ENCODE measurements at places on chromosomes 11 and 22. TPM values are rescaled to one million over a fixed set of nuclear protein-coding genes. Genes with fewer than 3 reads are reported as not detected.

RPUSD4 gene
- total RNA-seq, result 21.1 TPM

DNA sequence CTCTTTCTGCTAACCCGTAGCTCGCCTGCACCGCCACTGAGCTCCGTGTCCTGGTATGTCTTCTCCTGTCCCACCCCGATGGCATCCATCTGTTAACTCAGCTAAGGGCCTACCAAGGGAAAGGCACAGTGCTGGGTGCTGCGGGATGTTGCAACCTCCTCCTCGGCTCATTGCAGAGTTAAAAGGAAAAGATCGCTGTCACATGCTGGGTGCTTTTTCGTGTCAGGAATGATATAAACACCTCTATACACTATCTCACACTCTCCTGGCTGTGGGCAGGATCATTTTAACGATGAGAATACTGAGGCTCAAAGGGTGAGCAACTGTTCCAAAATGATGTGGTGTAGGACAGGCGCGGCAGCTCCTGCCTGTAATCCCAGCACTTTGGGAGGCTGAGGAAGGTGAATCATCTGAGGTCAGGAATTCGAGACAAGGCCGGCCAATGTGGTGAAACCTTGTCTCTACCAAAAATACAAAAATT lies 10.1 kb downstream of the TXN2 start:
- H3K36me3 ChIP-seq, result peaks cover 60% of the 10 kb centered on the region
- no peak overlapping the region for H3K27ac ChIP-seq
- no peak for DNase-seq
- H3K27me3 ChIP-seq, result no peaks in the 10 kb centered on the region
- H3K4me3 ChIP-seq, result no peak overlapping the region
- peaks cover 63% of the 10 kb centered on the region for H3K4me1 ChIP-seq

POLR3H gene
- total RNA-seq, result 55.4 TPM

RNF169 gene
- total RNA-seq, result 23.6 TPM

- H3K4me3 ChIP-seq, result no peak overlapping the region
- H3K27me3 ChIP-seq, result no peaks in the 10 kb centered on the region
- DNase-seq, result no peak
Measured at GRCh38 chr22:44883011-44883421, 126.8 kb downstream of the PHF21B start.

RTN4RL2 gene
- 2.5 TPM for total RNA-seq

CKAP5 gene
- total RNA-seq, result 58.8 TPM

DNA sequence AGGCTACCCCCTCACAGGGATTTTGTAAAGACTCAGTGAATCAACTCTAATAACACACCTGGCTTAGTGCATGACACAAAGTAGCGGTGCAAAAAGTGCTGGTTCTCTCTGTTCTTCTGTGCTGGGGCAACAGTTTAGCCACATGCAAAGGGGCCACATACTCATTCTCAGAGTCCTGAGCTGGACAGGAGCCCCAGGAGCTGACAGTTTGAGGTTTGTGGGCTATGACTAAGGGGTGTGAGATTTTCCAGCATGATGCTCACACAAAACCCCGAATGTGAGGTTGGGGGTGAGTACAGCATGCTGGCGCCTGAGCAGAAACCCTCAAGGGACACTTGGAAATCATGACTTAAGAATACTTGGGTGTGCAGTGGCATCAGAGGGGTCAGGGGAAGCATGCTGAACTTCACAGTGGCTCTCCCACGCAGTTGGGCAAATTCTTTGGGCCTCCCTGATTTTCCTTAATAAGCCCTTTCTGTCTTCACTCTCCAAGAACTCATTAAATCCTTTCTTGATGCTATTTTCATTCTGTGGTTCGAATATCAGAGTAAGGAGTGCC lies 31.0 kb downstream of the TMPRSS5 start:
- no peak for DNase-seq
- H3K4me1 ChIP-seq, result no peaks in the 10 kb centered on the region
- H3K27me3 ChIP-seq, result no peaks in the 10 kb centered on the region
- no peak overlapping the region for H3K4me3 ChIP-seq
- no peaks in the 10 kb centered on the region for H3K36me3 ChIP-seq
- no peak overlapping the region for H3K27ac ChIP-seq

TMA7B gene
- 0.42 TPM for total RNA-seq

DNA sequence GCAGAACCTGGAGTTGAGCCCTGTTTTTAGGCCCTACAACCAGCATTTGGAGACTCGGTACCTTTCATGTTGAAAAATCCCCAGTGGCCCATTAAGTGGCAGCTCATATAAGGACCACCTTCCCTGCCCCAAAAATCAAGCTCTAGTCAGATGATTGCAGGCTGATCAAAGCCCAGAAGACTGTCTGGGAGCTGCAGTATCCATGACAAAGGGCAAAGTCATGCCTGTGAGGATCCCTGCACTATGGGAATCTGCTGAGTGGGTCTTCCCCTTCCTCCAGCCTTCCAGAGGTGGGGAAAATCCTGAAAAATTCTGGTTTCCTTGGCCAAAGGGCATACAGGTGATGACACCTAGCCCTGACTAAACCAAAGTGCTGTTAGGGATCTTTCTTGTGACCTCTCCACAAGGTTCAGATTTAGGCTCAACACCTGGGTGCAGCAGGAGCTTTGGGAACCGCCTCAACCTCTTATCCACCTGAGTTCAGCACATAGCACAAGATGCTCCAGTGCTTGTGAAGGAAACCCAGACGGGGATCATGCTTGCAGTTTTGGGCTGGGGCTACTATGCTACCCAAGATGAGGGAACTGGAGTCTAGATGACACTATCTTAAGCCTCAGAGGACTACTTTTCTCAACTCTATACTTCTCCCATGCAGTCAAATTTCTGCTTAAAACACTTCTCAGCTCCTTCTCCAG lies 1.2 kb upstream of the TRIM3 start:
- no peak overlapping the region for H3K4me3 ChIP-seq
- no peaks in the 10 kb centered on the region for H3K27me3 ChIP-seq

DNA sequence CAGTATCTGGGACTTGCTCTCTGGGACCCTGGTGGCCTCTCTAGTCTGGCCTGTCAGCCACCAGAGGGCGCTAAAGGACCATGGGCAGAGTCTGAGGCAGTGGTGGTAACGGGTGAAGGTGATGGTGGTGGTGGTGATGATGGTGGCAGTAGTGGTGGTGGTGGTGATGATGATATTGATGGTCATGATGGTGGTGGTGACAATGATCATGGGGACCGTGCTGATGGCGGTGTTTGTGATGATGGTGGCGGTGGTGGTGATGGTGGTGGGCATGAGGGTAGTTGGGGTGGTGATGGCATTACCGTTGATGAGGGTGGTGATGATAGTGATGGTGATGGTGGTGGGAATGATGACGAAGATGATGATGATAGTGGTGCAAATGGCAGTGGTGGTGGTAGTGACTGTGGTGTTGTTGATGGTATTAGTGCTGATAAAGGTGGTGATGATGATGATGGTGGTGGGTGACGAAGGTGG lies 16.0 kb downstream of the TRPM5 start:
- no peaks in the 10 kb centered on the region for H3K36me3 ChIP-seq
- no peak overlapping the region for H3K4me3 ChIP-seq
- H3K27ac ChIP-seq, result no peak overlapping the region
- no peaks in the 10 kb centered on the region for H3K27me3 ChIP-seq

- no peaks in the 10 kb centered on the region for H3K36me3 ChIP-seq
- no peak overlapping the region for H3K4me3 ChIP-seq
Measured at GRCh38 chr11:40030867-40031266, 1428.6 kb downstream of the LRRC4C start.

DNA sequence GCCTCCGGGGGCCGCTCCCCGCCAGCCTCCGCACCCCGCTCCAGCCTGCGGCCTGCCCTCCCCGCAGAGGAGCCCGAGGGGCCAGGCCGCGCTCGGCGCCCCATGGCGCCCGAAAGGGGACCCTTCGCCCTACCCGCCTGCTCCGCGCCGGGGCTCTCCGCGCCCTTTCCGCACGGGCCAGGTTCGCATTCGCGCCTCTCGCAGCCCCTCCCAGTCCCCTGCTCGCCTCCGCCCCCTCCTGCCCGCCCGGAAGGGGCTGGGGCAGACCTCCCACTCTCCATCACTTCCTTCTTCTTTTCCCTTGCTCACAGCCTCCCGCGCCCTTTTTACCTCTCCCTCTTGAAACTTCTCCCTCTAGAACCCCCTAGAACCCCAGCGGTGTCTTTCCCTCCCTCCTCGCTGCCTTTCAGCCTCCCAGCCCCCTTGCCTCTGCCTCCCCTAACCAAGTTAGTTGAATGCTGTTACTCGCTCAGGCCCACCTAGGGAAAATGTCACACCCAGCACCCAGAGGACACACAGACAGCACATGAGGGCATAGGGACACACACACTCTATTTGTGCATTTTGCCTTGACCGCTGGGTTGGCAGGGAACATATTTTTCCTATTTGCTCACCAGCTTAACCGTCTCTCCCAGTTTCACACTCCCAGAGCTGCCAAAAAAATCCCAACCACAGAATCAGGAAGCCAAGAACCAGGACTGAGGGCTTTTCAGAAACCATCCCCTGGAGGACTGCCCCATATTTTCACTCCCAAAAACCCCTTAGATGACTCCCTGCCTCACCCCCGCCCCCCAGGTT lies at the start of gene SLC43A3:
SLC43A3 (minus strand) TSS at position 193 of the 798 bp plus-strand sequence. CDS start 949 bp downstream, outside the sequence.
- peak; percentile 88 for DNase-seq
- H3K4me1 ChIP-seq, result peaks cover 73% of the 10 kb centered on the region
- peaks cover 33% of the 10 kb centered on the region for H3K36me3 ChIP-seq
- peak within 1 kb of the TSS; percentile 96 for H3K27ac ChIP-seq
- H3K4me3 ChIP-seq, result peak within 1 kb of the TSS; percentile 40
- H3K27me3 ChIP-seq, result no peaks in the 10 kb centered on the region

DNA sequence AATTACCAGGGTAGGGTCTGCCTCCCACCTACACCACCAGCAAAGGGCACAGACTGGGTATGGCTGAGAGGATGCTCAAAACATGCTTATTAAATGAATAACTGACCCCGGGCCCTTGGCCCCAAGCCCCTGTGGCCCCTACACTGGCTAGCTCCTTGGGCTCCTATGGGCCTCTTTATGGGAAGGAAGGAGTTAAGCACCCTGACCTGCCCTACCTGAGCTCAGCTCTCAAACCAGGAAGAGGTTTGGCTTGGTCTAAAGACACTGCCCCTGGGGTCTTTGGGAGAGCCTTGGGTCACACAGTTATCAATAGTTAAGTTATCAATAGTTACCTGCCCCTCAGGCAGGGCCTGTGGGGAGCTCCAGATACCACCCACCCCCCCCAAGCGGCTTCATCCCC lies 1.2 kb downstream of the USH1C start:
- no peak overlapping the region for H3K4me3 ChIP-seq
- DNase-seq, result no peak
- peaks cover 4% of the 10 kb centered on the region for H3K27me3 ChIP-seq
- H3K36me3 ChIP-seq, result no peaks in the 10 kb centered on the region
- H3K27ac ChIP-seq, result no peak overlapping the region

B3GAT3 gene
- 46.2 TPM for total RNA-seq

DNA sequence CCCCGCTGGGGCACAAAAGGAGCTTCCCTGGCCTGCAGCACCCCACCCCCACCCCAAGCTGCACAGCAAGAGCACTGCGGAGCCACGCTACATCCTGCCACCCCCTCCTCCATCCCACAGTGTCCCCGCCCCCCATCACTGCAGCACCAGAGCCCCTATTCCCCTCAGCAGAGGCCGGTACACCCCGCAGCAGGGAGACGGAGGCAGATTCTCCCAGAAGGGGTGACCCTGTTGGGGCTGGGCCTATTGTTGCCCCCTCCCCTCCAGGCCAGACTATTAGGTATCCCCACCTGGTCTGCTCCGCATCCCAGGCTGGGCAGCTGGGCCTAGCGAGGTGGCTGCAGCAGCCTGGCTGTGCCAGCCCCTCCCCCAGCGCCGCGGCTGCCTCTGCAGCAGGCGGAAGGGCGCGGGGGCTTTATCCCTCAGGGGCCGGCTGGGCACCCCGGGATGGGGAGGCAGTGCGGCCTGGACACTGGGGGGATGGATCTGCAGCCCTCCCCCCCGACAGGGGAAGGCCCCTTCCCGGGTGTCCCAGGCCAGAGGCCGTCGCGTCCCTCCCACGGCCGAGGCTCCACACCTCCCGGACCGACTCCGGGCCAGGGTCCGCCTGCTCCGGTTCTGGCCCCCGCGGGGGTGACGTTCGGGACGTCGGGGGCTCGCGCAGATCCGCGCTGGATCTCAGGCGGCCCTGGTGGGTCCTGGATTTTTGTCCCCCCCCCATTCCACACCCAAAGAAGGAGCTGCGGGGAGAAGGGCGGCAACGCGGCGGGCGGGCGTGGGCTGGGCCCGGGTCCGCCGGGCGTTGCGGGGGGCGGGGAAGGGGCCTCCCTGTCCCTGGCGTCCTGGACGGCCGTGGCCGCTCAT lies 943 bp downstream of the DUSP8 start:
- H3K27me3 ChIP-seq, result peaks cover 3% of the 10 kb centered on the region
- peaks cover 8% of the 10 kb centered on the region for H3K4me1 ChIP-seq
- H3K4me3 ChIP-seq, result peak overlapping the region; percentile 47
- H3K27ac ChIP-seq, result peak overlapping the region; percentile 13
- peak; percentile 74 for DNase-seq

TSPAN32 gene
- total RNA-seq, result 6.2 TPM

DNA sequence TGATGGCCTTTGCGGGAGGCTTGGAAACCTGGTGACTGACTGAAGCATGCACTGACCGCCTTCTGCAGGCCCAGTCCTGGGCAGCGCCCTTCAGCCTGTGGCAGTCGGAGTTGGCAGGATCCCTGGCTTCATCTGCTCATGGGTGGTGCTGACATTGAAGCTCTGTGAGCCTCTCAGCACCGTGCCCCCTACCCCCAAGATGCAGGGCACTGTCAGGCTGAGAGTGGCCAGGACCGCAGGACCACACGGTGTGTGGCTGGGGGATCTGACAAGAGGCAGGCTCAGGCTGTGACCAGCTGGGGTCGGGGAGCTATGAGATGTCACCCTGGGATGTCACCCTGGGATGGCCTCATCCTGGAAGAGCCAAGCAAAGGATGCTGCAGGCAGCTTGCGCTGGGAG lies 32.7 kb downstream of the TBC1D22A start:
- peaks cover 76% of the 10 kb centered on the region for H3K36me3 ChIP-seq
- H3K27me3 ChIP-seq, result no peaks in the 10 kb centered on the region
- no peak for DNase-seq
- no peak overlapping the region for H3K27ac ChIP-seq
- H3K4me1 ChIP-seq, result peaks cover 33% of the 10 kb centered on the region
- H3K4me3 ChIP-seq, result no peak overlapping the region

- H3K36me3 ChIP-seq, result no peaks in the 10 kb centered on the region
- H3K4me1 ChIP-seq, result no peaks in the 10 kb centered on the region
- H3K27ac ChIP-seq, result no peak overlapping the region
- no peak overlapping the region for H3K4me3 ChIP-seq
- DNase-seq, result no peak
- H3K27me3 ChIP-seq, result peaks cover 38% of the 10 kb centered on the region
Measured at GRCh38 chr22:30538280-30538679, 8.3 kb downstream of the SEC14L6 start.

DNA sequence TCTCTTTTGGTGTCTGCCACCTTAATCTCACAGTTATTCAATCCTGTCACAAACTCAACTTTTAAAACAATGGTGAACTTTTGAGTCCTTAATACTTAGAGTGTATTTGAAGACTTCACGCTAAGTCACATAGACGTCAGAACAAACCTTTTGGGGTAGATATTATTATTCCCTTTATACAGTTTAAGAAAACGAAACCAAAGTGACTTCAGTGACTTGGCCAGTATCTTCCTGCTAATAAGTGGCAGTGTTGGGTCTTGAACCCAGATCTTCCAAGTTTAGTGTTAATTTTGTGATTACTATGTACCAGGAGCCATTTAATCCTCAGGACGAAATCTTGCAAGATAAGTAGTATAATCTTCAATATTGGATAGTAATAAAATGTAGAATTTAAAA lies 691 bp downstream of the CEP295 start:
- peaks cover 13% of the 10 kb centered on the region for H3K4me1 ChIP-seq
- H3K27ac ChIP-seq, result peak overlapping the region; percentile 75
- peak overlapping the region; percentile 84 for H3K4me3 ChIP-seq

Data from left lung (tissue), 14 donors.